CD4-positive, alpha-beta T cell treated with Interleukin-4 for 4 hours (primary cell): ENCODE measurements at places on chromosomes 7 and 10.

DNA sequence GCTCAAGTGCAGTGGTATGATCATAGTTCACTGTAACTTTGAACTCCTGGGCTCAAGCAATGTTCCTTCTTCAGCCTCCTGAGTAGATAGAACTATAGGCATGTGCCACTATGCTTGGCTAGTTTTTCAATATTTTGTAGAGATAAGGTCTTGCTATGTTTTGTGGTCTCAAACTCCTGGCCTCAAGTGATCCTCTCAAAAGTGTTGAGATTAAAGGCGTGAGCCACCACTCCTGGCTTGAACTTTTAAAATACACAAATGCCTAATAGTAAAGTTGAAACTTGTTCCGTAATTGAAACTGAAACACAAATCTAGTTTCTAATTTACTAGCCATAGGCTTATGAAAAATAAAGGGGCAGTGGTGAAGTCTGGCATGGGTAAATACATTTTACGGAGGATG is 65.7 kb downstream of the AP3M1 start:
- no peak for DNase-seq

GRCh38 chr10:71217266-71218045 is 5.1 kb downstream of the UNC5B start:
- no peak for DNase-seq

DNA sequence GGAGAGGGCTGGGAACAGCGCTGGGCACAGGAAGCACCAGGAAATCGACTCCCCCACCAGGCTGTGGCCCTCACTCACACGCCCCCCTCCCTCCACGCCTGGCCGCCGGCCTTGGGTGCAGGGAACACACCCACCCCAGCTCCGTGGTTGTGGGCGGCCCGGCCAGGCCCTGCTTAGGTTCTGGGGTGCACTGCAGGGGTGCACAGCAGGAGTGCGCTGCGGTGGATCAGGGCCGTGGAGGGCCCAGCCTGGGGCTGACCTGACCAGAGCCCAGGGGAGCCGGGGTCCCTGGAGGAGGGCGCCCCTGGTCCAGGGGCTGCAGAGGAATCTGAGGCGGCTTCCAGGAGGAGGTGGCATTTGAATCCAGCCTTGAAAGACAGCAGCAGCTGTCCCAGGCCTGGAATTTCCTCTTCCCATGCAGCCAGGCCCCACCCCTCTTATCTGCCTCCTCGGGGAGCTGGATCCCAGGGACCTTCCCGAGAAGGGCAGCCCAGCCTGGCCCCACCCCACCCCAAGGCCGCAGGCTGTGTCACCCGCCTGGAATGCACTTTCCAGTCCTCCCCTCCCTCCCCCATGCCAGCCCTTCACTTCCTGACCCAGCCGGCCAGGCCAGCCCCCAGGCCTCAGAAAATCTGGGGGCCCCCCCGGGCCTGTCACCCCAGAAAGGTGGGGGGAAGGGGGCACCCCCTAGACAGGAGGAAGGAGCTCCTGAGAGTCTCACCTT is 18.4 kb upstream of the PDGFA start:
- no peak for DNase-seq

DNA sequence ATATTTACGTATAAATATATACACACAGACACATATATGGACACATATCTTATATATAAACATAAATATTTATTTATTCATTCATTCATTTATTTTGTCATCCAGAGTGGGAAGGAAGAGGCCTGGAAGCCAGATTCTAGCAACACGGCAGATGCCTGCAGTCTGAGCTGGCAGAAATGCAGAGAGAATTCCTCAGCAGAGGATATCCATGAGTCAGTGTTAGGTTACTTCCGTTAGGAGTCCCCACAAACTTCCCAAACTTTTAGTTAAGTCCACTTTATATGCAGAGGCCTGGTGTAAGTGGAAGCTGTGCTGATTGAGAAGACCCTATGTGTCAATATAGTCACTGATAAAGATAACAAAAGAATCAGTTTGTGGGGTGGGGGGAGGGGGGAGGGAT is 89.6 kb downstream of the PPP1R17 start:
- no peak for DNase-seq

DNA sequence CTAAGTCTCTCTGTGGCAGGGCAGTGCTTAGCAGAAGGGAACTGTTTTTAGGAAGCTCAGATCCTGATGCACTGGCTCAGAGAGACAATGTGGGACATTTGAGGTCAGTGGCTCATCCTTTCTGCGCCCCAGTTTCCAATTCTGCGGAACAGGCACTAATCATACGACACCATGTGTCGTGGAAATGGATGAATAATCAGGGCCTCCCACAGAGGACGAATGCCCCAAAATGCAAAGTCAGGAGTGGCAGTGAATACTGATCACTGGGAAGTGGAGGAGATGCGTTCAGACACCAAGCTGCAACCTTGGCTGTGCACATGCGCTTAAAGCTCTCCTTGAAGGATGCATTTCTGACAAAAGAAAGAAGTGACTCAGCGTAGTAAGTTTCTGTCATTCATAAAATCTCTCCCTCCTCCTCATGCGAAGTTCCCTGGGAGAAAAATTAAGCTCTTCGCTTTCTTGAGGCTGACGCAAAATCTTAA is 21.9 kb upstream of the ECHDC3 start:
- peak; percentile 11 for DNase-seq

GRCh38 chr7:155867280-155867679 is 55.0 kb upstream of the SHH start:
- no peak for DNase-seq

- DNase-seq = no peak
These were observed at the start of gene GFRA1 for GRCh38 chr10:116272440-116273283. TSS of gene GFRA1 (minus strand) at chr10:116273206. CDS start at chr10:116272029, 1,177 bp downstream.

DNA sequence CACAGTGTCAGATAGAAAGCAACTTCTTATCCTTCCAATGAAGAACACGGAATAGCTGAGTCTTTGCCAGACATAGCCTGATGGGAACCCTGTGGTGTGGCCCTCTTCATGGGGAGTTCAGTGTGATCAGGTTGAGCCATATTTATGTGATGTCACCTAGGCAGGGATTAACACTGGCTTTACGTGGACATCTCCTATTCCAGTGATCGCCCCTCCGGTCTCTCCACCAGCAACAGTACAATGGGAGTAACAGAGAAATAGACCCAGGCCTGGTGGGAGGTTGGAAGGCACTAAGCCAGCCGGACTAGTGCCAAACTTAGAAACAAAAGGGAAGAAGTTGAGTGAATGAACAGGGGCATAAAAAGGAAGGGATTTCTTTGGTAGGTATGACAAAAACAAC is 358.1 kb downstream of the PRPF18 start:
- no peak for DNase-seq

GRCh38 chr10:1670541-1671365 is 66.6 kb downstream of the ADARB2 start:
- DNase-seq = no peak

DNA sequence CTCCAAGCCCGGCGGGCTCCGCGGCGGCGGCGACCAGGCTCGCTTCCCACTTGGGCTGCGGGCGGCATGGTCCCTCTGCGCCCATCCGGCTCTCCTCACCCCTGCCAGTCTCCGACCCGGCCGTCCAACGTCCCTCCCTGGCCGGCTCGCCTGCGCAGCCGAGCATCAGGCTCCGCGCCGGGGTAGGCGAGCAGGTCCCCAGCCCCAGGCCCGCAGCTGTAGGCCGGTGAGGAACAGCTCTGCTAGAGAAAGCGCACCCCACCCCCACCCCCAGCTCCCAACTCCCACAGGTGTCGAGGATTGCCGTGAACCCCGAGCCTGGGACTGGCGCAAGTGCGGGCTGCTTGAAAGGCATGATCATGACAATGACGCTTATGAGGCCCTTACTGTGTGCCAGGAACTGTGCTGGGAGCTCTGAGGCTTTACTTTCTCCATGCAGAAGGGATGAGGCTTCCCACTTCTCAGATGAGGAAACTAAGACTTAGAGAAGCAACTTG is 20.8 kb upstream of the PAX2 start:
- no peak for DNase-seq

GRCh38 chr10:78807504-78808203 is 261.1 kb upstream of the ZMIZ1 start:
- no peak for DNase-seq

DNA sequence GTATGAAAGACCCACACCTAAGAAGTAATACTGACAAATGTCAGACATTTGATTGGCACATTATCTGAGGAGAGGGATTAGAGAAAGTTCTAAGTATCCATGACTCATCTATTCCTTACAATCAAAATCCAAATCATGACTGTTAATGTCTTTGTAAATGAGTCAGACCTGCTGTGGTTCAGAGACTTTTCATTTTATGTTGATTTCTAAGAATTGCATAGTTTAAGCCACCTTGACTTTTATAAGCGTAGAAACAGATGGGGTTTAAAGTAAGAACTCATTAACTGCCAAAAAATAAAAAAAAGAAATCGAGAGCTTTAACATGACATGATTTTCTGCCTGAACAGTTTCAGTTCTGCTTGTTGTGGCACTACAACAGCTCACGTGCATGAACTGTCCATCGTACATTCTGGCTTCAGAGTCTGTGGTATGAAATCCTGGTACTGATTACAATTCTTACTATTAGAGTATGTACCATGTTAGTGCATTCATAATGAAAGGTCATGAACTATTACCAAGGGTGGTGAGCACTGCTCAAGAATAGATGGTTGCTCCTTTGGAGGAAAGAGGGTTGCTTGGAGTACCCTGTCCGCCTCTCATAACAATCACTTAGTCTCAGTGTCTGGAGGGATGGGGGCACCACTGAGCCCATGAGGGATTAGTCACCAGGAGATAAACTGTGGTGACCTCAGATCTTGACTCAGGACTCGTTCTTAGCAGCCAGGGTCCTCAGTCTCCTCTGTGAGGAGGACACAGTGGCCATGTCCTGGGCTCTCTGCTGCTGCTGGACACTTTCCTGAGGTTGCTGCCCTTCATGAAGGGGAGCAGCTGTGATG is 42.2 kb downstream of the ACSM6 start:
- DNase-seq = no peak

- no peak for DNase-seq
These were observed 5.2 kb downstream of the ABCA13 start for GRCh38 chr7:48176356-48176893.

- DNase-seq = no peak
These were observed 230.6 kb upstream of the KIAA1217 start for GRCh38 chr10:23978317-23978716.

DNA sequence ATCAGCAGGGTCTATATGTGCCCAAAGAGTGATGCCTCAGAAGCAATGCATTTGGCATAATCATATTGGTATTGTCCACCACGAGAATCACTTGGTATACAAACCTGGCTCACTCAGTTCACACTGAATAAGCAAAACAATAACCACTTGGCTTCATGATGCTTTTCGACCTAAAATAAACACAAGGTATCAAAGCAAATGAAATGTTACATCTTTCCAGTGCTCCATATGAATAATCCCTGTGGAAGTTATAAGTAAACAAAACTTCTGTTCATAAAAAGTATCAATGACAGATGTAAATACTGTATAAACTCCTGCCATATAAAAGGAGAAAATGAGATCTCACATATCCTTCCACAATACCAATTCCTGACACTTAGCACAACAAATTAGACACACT is 29.8 kb upstream of the EBLN1 start:
- DNase-seq = no peak

DNA sequence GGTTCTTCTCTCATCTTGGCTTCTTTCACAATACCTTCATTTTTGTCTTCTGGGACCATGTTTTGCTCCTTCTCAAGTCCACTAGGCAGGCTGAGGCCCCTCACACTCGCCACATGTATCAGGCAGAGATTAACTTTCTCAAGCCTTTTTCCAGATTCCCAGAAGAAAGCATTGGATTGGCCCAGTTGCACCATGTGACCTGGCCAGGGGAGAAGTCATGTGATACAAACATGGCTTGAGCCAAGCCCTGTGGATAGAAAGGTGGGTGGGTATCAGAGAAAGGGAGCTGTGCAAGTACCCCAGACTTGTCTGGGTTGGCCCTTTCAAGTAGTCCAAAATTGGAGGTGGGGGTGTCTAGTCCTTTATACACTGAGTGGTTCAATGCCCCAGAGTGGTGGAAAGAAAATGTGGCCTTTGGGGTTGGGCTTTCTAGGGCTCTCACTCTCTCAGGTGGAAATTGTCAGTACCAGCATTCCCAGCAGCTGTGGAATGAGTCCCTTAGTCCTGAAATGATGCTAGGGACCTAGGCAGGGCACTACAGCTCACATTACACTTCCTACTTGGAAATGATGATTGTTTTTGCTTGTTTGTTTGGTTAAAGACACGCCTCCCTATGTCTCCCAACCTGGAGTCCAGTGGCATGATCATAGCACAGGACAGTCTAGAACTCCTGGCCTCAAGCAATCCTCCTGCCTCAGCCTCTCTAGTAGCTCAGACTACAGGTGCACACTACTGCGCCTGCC is 36.9 kb upstream of the C10orf67 start:
- no peak for DNase-seq

GRCh38 chr10:100816671-100817070 is 71.3 kb downstream of the PAX2 start:
- no peak for DNase-seq

DNA sequence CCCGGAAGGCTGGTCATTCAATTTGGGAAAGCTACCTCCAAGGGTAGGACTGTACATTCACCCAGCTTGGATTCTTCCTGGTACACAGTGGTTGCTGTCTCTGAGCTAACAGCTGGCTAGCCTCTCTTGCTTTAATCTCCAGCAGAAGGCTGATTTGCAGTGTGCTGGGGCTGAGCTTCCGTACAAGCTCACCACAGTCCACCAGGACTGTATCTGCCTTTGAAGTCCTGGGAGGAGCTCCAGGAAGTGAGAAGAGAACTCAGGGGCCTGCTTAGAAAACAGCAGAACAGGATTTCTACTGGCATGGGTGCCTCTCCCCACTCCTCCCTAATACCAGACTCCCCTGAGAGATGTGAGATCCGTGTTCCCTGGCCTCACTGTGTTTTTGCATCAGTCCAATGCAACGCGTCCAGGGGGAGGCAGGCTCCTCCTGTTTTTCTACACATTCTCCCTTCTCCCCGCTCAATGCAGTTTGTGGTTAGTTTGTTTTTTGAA is 6.6 kb downstream of the AFAP1L2 start:
- DNase-seq = no peak

GRCh38 chr7:33250421-33250871 is 121.1 kb downstream of the BBS9 start:
- DNase-seq = no peak

DNA sequence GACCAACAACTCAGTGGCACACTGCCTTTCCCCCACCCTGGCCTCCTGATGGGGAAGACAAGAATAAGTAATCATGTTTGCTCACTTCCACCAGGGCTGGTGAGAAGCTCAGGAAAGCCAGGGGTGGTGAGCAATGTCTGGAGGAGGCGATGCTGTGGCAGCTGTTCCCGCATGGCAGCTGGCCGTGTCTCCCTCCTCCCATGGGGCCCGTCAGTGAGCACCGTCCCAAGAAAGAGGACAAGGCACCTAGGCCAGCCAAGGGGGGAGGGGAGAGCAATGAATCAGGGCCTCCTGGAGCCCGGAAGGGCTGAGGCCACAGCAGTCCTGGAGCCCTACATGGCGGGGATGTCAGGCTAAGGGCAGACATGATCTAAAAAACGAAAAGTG is 69.2 kb upstream of the INSIG1 start:
- DNase-seq = no peak

DNA sequence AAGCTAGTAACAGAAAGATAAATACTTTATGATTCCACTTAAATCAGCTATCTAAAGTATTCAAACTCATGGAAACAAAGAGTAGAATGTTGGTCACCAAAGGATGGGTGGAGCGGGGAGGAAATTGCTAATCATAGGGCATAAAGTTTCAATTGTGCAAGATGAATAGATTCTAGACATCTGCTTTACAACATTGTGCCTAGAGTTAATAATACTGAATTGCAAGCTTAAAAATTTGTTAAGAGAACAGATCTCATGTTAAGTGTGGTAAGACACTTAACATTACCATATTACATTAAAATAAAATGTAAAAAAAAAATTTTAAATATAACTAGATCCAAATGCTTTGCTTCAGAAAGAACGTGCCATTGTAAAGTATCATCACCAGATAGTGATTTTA is 411.1 kb upstream of the MBL2 start:
- DNase-seq = no peak
